COLO829 (cell line): ENCODE measurements at places on chromosomes 4 and X.

DNA sequence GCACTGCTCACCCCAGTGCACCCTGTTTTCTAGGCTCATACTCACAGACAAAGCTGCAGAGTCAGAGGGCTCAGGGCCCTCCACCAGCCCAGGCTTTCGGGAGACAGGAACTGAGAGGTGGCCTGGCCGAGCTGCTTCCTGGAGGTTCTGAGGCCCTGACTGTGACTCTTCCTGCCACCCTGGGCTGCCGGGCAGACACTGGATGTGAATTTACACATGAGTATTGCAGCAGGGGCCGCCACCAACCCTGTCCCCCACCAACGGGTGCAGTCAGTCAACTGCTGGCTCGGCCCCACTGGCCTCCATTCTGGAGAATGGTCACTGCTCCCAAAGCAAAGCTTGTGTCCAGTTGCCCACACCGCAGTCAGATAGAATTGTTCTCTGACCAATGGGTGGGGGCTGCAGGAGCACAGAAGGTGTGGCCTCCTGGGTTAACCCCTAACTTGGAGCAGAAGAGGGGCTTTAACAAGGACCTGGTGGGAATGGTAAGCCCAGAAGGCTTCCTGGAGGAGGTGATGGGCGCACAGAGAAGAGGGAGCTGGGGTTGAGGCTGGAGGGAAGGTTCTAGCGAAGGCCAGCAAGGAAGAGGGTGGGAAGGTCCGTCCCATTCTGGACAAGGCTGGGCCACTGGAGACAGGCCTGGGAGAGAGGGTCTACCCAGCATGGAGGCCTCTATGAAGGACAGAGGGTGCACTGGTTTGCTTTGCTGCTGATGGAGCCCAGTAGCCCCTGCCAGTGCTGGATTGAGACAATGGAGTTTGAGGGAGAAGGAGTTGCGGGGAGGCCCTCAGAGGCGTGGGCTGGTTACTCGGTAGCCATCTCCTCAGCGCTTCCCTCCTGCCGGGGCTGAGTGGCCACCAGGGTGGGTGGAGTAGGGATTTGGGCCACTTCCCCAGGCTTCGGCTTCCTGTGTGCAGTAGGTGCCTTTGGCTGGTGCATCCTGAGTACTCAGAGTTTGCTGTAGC, 135.3 kb downstream of the CPZ start:
- no peak for DNase-seq

DNA sequence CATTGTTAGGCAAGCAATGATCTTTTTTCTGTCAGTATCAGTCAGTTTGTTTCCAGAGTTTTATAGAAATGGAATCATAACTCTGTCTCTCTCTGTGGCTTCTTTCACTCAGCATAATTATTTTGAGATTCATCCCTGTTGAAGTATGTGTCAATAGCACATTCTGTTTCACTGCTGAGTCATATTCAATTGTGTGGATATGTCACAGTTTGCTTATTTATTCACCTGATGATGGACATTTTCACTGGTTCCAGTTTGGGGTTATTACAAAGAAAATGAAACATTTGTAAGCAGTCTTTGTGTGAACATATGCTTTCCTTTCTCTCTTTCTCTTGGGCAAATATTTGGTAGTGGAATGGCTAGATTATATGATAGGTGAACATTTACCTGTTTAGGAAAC, 10.2 kb upstream of the ZNF718 start:
- DNase-seq: no peak

GRCh38 chr4:8326206-8326605, 56.7 kb downstream of the HTRA3 start:
- DNase-seq: no peak

- no peak for DNase-seq
These were observed 175.6 kb downstream of the PPP3CA start for GRCh38 chr4:101171747-101172146.

GRCh38 chr4:151953312-151953711, 192.5 kb upstream of the GATB start:
- no peak for DNase-seq

DNA sequence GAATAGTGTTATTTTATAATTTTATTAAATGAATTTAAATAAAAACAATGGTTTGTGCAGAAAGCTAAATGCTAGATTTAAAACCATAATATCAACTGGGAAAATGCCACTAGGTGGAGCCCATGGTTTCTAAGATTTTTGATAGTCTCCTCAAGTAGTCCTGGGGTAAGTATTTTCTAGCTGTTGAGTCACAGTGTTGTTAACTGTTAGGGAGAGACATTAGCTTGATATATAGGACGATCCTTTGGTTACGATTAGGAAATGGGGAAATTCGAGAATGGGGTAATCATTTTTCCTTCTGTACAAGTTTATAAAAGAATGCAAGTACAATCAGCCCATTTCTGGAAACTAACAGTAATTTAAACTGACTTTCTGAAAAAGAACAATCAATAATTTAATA, 378.4 kb downstream of the ANKRD50 start:
- peak; percentile 47 for DNase-seq

DNA sequence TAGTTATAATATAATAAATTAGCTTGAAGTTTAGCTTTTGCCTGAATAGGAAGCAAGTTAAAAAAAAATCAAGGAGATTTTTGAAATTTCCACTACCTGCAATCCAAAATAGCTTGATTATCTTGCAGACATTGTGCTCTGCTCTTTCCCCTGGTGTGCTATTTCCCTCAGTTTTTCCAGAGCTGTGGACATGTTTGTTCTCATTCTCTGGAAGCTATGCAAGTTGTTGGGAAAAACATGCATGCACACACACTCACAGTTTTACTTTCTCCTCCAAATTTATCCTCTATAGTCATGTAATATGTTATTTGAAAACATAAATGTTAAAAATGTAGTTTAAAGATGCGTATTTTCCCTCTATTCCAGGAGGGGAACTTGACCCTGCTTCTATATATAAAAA, 225.8 kb upstream of the ARSJ start:
- no peak for DNase-seq

- DNase-seq: no peak
These were observed 131.9 kb upstream of the MSX1 start for GRCh38 chr4:4727536-4727935.

- no peak for DNase-seq
These were observed 731.8 kb downstream of the KCTD8 start for GRCh38 chr4:43716721-43717395.

DNA sequence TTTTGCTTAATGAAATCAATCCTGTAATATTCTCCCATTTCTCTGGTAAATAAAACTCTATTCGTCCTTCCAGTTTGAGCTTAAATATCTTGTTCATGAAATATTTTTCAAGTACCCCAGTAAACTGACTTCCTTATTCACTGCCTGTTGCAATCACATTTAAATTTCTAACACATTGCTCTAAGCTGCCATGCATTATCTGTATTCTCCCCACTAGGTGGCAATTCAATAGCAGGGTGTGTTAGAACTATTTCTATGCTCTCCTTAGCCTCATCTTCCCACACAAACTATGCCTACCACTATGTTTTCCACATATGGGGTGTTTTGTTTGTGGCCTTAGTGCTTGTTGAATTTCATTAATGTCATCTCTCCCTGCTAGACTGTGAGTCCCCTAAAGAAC, 377.1 kb upstream of the HS3ST1 start:
- DNase-seq: peak; percentile 33

DNA sequence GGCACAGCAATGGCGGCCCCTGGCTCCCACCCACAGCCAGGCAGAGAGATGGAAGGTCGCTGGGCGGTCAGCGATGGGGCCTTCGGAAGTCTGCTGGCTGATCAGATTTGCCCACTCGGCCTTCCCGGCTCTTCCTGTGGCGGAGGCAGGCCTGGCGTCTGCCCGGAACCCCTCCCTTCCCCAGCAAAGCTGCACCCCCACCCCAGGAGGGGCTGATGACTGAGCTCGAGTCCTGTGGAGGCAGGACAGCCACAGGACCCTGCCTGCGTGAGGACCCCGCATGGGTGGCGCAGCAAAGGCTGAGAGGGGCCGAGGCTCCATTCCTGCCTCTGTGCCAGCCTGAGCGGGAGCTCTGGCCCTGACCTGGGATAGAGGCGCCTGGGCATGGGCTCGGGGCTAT, 34.8 kb downstream of the TACC3 start:
- DNase-seq: no peak

DNA sequence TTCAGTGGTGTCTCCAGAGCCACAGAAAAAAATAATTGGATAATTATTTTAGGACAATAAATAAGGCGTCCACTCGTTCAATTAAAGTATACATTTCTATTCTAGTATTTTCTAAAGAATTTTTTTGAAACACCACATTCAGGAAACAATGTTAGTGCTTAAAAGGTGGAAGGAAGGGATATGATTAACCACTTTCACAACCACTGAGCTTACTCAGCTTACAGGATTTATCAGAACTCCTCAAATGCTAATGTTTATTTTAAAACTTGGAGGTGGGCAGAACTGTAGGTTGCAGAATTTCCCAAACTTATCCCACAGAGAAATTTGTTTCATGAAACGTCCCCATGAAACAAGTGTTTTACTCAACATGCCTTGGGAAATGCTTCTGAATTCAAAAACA, 54.3 kb upstream of the MAGEB2 start:
- no peak for DNase-seq

DNA sequence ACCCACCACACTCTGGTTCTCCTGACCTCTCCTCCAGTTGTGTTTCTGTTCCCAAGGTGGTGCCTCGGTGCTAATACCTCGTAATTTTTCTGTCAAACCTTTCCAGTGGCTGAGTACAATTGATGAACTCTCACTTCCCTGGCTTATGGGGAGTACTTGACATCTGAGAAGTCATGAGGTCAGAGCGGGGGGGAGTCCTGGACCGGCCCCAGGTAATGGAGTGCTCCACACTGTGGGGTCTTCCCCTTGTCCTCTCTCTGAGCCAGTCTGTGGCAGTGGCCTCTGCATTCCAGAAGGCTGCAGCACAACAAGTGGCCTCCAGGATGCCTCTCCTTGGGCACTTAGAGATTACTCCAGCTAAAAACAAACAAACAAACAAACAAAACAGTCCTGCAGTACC, 122.5 kb upstream of the TRIM2 start:
- no peak for DNase-seq

DNA sequence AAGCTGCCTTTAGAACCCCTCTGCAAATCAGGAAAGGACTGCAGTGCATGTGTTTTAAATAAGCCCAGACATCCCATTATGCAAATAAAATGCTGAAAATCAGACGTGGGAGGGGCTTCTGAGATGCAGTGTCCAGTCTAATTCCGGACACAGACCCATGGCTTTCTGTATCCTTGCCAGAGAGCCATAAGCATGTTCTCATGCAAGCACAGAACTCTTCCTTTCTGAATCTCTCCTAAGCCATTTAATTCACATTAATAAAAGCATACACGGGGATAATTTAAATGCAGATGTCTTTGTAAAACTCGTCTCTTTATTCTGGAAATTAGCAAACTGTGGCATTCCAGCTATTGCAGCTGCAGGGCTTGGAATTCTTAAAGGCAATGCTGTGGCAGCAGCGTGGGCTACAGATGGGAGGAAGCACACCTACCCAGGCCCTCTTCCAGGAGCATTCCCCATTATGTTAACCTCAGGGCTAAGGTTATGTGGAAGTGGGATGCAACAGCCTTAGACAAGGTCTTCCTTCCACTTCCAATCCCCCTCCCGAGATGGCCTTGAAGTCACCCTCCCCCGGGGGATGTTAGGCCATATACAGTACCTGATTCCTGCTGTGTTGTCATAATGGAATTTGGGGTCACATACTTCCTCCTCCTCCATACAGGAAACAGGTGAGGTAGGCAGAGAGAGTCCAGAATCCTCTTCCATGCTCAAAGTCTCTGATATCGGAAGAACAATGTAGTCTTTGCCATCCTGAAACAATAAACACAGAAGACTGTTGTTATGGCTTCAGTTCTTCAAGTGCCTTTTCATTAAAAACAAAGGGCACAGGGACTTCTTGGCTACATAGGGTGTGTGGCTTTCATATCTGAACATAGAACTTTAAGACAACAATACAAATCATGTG, 38.1 kb downstream of the KDR start:
- no peak for DNase-seq

- no peak for DNase-seq
These were observed 349.5 kb upstream of the CPXCR1 start for GRCh38 chrX:88397551-88397950.

DNA sequence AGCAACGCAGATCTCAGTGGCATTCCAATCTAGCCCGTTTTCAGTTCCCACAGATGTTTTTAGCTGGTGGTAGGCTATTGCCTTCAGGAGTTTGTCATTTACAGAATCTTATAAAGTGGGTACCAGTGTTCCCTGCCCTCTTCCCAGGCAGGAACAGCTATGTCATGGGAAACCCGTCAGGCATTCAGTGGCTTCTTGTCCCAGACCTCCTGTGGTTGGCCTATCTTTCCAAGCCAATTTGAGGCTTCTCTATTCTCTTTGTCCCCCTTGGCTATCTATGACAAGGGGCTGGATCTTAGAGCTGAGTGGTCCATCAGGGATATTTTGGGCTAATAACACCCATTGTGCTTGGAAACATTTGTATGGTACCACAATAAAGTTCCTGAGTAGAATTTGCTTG, 33.6 kb upstream of the RPL34 start:
- DNase-seq: no peak

DNA sequence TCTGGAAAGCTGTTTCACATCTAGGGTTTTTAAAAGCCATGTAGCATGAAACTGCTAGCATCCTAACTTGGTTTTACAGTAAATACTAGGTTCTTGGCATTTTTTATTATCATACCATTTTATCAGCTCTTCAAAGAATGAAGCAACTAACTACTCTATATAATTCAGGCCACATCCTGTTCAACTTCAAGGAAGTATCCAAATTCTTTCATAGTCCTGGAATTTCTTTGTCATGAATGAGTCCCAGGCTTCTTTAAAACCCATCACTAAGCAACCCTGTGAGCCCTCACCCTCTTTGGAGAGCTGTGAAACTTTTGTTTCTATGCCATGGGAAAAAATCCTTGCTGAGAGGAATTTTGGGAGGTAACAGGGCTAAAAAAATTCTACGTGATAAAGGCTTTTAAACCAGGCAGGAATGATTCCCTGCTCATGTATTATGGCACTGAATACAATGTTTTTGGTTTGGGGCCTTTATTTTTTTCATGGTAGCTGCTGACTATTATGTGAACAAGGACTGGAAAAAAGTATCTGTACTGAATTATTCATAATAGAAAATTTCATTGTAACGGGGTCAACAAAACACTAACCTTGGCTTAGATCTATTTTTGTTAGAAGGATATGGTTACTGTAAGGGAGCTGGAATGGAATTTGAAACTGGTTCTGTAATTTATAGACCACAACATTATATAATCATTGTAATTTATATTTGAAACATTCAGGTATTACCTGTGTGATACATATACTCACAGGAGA, 164.9 kb downstream of the DCTD start:
- no peak for DNase-seq

- DNase-seq: no peak
These were observed 351.4 kb downstream of the NR3C2 start for GRCh38 chr4:148090503-148091476.

GRCh38 chr4:82648356-82648755, 86.6 kb upstream of the TMEM150C start:
- DNase-seq: peak; percentile 53

DNA sequence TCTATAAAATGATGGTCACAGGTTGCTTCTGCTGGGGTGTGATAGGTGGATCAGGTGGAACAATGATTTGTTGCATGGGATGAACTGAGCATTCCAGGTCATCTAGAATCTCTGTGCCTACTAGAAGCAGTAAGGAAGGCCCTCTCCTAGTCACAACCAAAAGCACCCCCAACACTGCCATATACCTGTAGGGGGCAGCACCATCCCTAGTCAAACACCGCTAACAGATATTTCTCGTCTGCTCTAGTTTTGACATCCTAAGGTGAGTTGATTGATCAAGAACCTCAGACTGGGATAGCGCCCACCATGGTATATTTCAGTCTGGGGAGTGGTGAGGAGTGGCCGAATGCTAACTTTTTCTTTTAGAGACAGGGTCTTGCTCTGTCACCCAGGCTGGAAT, 160.2 kb downstream of the NHS start:
- DNase-seq: peak; percentile 29

GRCh38 chr4:170674176-170674575, 584.4 kb upstream of the AADAT start:
- DNase-seq: no peak
